ENCODE measurements at places on chromosomes 6 and 20.

DNA sequence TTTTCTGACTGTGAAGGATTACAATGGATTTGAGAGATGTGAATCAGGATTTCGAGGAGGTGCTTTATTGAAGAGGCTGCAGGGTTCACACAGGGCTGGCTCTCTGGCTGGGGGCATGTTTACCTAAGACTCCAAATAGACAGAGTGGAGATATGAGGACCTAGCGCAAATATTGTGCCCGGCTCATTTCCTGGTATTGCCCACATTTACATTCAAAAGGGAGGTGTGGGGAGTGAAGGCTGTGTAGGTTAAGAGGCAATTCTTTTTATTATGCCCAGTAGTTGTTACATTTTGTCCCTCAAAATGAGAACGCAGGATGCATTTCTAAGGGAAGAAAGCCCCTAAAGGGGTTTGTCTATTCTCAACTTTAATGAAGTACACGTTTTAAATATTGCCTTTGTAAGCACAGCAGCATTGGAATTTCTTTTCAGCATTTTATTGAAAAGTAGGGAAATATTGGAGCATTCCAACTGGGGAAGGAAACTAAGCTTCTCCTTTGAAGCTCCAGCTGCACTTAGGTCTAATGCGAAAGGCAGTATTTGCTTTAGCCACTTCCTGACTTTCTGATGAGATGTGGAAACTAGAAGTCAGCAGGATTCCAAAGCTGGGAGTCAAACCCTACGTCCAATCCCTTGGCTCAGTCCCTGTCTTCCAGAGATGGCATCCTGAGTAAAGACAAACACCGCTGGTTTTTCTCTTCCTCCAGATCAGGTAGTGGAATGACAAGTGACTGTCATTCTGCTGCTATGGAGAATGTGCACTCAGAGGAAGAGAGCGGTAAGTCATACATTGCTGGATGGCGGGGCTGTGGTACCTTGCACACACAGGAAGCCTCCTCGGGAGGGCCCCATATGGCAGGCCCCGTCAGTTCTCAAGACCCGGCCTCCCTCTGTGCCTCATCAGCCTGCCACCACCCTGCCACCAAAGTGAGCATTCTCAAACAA is 70.7 kb downstream of the MYB start:
- DNase-seq: peak; percentile 75

DNA sequence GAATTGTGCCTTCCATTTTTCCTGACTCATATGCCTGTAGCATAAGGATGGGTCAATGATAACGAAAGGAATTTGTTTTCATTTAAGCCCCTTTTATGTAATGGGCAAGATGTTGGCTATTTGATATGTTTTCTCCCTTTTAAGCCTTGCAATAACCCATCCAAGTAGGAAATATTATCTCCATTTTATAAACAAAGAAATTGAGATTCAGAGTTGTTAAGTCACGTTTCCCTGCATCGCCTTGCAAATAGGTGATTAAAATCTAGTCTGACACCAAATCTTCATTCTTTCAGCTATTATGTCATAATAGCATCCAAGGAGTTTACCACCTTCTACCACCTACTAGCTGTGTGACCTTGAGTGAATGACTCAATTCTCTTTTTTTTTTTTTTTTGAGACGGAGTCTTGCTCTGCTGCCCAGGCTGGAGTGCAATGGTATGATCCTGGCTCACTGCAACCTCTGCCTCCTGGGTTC is 7.0 kb downstream of the HNF4A start:
- no peak for DNase-seq

DNA sequence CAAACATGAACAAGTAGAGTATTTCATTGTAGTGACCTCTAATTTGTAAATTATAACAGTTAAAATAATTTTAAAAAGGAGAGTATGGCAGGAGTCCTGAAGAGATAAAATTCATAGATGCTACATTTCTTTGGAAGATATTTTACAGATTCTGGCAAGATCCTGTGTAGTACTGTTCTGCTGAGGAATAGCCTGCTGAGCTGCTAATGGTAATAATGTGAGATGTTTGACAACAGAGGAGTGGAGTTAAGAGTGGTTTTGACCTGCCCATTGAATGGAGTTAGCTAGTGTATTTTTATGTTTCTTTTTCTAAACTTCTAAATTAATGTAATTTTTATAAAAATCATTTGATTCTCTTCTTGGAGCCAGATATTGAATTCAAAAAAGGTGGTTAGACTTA is 11.8 kb downstream of the CLVS2 start:
- no peak for DNase-seq

- no peak for DNase-seq
Observed at GRCh38 chr6:97703661-97704060, 420.6 kb upstream of the MMS22L start.

DNA sequence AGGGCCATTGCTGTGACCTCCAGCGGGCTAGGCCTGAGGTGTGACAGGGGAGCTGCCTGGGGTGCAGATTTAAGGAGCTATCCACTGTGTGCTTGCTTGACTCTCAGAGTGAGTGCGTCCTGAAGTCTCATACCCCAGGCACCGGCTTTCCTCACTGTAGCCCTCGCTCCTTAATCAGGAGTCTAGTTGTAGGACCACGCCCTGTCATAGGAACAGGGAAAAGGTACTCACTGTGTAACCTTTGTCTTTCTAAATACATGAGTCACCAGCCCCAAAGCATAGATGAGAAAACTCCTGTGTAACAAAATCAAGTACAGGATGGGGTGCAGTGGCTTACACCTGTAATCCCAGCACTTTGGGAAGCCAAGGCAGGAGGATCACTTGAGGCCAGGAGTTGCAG is 141.7 kb downstream of the TMEM242 start:
- DNase-seq: no peak

GRCh38 chr6:142440600-142441293 is 138.9 kb downstream of the ADGRG6 start:
- peak; percentile 22 for DNase-seq

DNA sequence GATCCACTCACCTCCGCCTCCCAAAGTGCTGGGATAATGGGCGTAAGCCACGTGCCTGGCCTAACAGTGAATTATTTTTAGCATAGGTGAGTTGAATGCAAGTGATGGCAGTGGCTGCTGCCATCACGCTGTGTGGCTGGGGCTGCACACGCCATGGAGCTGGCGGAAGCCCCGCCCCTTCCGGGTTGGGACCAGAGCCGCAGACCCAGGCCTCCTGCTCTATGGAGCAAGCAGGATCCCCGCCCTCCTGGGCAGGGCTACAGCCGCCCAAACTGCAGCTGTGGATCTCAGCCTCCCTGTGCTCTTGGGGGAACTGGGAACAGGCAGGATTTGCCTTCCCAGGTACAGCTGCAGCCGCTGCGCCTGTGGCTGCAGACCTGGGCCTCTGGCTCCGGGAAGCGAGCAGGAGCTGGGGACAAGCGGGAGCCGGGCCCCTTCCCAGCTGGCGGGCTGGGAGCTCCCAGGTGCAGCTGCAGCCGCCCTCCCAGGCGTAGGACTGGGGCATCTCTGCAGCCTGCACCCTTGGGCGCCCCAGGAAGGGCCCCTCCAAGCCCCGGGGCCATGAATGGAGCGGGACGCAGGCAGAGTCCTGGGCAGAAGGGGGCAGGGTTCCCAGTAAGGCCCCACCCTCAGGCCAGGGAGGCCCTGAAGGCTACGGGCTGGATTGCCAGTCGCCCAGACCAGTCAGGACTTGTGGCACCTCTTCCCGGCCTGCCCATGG is 30.9 kb upstream of the SLA2 start:
- DNase-seq: no peak

DNA sequence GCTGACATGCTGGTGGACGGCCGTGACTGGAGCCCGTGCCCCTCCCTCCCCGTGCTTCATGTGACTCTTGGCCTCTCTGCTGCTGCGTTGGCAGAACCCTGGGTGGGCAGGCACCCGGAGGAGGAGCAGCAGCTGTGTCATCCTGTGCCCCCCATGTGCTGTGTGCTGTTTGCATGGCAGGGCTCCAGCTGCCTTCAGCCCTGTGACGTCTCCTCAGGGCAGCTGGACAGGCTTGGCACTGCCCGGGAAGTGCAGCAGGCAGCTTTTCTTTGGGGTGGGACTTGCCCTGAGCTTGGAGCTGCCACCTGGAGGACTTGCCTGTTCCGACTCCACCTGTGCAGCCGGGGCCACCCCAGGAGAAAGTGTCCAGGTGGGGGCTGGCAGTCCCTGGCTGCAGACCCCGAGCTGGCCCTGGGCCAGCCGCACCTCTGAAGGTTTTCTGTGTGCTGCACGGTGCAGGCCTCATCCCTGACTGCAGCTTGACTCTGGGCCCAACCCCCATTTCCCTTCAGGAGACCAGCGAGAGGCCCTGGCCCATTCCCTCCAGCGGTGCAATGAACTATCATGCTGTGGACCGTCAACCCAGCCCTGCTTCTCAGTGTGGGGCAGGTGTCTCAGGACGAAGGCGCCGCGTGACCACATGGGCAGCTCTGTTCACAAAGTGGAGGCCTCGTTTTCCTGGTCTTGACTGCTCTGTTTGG is 8.1 kb downstream of the NPBWR2 start:
- DNase-seq: no peak

DNA sequence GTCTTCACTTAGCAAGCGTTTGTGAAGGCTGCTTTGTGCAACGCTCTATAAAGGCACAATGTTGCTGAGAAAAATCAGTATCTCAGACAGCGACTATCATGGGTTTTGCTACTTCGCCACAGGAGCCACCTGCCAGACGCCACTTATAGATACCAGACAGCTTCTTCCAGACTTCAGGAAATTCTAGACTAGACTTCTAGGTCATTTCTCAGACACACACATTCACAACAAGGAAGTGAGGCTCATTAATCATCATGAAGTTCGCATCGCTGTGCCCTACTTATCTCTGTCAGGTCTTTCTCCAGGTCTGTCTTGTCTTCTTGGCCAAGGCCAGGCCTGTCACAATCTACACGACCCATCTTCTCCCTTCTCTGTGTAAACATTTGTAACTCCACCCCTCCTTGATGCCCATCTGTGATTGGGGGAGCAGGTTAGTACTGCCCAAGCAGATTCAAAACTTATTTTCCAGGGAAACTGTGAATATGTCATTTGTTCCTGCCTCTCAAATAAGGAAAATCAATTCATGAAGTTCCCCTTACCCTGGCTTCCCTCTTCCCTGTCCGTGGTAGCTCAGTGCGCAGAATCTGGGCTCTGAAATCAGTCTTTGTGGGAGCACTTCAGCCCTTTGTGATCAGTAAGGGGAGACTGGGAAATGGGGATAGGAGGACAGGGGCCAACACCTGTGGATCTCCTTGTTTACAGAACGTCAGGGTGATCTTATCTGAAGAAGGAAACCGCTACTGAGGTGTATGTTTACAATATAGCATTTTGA is 115.5 kb downstream of the TNFAIP3 start:
- DNase-seq: no peak

GRCh38 chr6:104473021-104473429 is 386.7 kb downstream of the HACE1 start:
- no peak for DNase-seq

DNA sequence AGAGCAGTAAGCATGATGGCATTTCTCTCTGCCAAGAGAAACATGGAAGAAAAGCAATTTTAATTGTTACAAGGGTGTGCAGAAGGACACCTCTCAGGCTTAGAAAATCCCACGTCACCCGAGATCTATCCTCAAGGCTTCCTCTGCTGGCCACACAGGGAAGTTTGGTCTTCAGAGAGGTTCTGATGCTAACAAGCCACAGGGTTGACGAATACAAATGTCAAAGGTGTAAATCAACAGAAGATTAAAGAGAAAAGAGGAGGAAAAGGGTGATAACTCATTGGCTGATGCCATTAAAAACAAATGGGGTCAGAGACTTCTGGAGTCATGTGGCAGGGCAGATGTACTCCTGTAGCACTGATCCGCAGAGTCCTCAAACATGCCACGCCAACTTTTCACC is 33.6 kb upstream of the SPDEF start:
- DNase-seq: no peak

- DNase-seq: no peak
Observed at GRCh38 chr6:89328976-89329375, 13.9 kb upstream of the GABRR2 start.

DNA sequence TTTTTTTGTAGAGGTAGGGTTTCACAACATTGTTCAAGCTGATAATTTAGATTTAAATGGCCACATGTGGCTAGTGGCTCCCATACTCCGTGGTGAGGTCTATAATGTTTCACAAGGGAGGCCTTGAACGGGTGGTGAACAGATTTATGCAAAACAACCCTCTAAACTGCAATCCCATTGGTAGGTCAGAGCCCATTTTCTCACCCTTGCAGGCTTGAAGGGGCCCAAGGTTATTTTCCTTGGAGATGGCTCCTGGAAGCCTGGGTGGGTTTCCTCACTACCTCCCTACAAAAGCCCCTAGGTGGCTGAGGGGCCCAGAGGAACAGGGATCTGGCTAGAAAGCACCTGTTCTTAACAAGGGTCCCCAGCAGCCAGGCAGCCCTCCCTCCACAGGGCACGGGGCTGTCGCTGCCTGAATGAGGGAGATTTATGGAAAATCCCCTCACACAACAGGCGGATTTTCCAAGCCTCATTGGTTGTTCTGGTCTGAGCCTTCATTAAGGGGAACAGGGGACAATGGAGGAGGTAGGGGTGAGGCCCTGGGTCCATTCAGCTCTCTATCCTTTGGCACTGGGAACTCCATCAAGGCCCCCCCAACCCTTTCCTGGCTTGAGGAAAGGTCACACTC is 64.6 kb downstream of the VEGFA start:
- no peak for DNase-seq

- DNase-seq: no peak
Observed at GRCh38 chr6:35354361-35355135, 12.2 kb downstream of the PPARD start.

DNA sequence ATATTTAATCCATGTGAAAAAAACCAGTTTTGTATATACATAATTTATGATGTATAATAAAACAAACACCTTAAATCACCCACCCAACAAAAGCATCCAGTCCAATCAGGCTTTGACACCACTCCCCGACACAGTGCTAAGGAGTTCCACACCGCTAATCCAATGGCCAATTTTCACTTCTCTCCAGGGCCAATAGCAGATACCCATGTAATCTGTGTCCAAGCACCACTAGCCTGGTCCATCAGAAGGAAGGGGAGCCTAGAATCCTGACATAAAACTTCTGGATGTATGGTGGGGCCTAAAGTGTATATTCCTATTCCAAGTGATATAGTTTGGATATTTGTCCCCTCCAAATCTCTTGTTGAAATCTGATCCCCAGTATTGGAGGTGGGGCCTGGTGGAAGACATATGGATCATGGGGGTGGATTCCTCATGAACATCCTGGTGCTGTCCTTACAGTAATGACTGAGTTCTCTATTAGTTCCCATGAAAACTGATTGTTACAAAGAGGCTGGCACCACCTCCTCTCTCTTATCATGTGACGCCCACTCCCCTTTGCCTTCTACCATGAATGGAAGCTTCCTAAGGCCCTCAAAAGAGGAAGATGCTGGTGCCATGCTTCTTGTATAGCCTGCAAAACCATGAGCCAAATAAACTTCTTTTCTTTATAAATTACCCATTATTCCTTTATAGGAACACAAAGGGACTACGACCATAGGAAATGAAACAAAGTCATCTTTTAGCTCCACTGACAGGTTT is 20.8 kb downstream of the RALGAPA2 start:
- DNase-seq: no peak

- DNase-seq: no peak
Observed at GRCh38 chr6:43494766-43495165, 15.4 kb downstream of the LRRC73 start.

Data from fibroblast of skin of scalp (primary cell).